CD4-positive, alpha-beta T cell treated with Interleukin-17A for 1 hour (primary cell): ENCODE measurements at places on chromosomes 3 and 15.
A peak's percentile ranks its signal among the peaks of the same experiment; 100 is the strongest.

GRCh38 chr3:144104186-144104585 is 132.6 kb downstream of the DIPK2A start:
- DNase-seq = no peak

GRCh38 chr15:20348900-20349773 is 192.5 kb downstream of the GOLGA6L6 start:
- DNase-seq = no peak

DNA sequence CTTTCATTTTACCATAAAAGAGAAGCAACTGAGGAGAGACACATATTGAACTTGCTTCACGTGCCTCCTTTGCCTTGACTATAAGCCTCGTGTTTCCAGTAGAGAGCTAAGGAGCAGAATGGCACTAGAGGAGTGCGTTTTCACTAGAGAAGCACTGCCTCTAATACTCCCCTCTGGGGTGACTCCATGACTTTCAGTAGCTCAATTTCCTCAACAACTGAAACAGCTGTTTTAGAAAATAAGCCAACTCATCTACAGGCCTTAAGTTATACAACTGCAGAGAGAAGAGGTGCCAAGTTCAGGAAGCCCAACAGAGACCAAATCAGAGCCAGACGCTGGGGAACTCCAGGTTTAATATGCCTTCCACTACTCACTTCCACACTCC is 1.9 kb downstream of the UBP1 start:
- peak; percentile 34 for DNase-seq

GRCh38 chr3:49406571-49407565 is 4.9 kb downstream of the RHOA start:
- DNase-seq = no peak

DNA sequence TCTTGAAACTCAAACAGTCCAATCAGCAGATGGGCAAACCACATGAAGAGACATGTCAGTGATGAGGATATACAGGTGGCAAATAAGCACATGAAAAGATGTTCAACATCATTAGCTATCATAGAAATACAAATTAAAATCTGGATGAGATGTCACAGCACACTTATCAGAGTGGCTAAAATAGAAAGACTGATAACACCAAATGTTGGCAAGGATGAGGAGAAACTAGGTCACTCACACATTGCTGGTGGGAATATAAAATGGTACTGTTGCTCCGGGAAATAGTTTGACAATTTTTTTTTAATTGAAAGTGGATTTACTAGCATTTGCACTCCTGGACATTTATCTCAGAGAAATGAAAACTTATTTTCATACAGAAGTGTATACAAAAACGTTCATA is 8.4 kb downstream of the PGPEP1L start:
- DNase-seq = no peak
